ENCODE measurements at places on chromosomes 4 and X.
A peak's percentile ranks its signal among the peaks of the same experiment; 100 is the strongest.

DNA sequence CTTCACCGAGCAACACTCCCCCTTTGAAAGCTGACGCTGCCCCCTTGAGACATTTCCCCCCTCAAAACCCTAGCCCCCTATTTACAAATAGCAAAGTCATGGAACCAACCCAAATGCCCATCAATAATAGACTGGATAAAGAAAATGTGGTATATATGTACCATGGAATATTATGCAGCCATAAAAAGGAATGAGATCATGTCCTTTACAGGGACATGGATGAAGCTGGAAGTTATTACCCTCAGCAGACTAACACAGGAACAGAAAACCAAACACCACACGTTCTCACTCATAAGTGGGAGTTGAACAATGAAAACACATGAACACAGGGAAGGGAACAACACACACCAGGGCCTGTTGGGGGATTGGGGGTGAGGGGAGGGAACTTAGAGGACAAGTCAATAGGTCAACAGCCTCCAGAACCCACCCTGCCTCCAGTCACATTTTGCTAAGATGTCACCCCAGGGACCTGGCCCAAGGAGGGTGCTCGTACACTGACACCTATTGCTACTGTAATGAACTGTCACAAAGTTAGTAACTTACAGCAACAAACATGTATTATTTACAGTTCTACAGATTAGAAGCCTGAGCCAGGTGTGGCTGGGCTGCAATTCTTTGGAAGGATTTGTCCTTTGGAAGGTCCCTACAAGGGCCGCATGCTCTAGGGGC is 20.6 kb downstream of the SCD5 start:
- DNase-seq = no peak

DNA sequence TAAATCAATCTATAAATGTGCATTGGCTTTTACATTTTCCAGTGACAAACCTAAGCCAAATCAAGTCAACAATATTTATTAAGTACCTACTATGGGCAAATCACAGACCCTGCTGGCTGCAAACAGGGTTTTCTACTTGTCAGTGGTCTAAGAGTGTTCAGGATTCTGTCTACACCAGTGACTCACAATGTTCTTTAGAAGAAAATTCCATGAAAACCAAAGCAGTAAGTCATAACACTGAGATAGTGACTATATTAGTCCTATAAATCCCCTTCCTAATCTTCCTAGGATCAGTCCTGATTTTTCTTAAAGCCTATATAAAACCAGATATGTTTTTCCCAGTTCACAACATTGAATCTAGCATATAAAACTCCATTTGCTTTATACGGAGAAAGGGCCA is 69.7 kb downstream of the PPP3CA start:
- DNase-seq = peak; percentile 34

DNA sequence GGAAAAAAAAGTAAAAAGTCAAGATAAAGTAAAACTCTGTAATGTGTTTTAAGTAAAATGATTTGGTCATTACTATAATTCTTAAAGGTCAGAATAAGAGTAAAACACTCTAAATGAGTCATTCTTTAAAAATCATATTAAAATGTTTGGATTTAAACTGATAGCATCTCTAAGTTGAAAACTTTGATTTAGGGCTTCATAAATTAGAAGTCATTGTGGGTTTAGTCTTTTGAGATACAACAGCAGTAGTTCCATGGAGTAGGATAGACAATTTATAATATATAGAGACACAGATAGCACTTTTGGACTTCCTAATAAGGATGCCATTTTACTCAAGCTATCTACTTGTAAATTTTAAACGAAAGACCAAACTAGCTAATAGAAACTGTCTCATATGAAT is 77.1 kb upstream of the PABPC4L start:
- DNase-seq = peak; percentile 56

- no peak for DNase-seq
These were observed 566.2 kb downstream of the MID1IP1 start for GRCh38 chrX:39367416-39367815.

GRCh38 chrX:143437439-143437838 is 79.8 kb downstream of the SPANXN3 start:
- no peak for DNase-seq

DNA sequence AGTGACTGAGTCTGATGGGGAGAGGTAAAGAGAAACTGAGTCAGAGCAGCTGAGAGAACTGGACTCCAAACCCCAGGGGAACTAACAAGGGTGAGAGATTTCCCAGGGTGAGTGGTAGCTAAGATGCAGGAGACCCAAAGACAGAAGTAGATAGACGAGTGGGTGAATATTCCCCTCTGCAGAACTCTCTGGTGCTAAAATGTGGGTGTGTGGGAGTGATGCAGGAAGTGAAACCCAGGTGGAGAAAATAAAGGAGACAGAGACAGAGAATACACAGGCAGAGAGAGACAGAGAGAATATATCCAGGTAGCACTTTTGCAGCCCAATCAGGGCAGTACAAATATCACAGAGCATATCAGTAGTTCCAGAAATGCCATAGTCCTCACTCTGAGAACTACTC is 212.5 kb upstream of the ZIC3 start:
- DNase-seq = no peak

- no peak for DNase-seq
These were observed 77.5 kb upstream of the SMARCA5 start for GRCh38 chr4:143435955-143436354.

GRCh38 chrX:119398974-119399771 is at the start of gene SLC25A43:
Gene SLC25A43, plus strand, starts transcription at chrX:119399336. Its CDS starts 68 bp downstream, at chrX:119399404.
- peak; percentile 43 for DNase-seq

- peak; percentile 38 for DNase-seq
These were observed 223.9 kb upstream of the EPHA5 start for GRCh38 chr4:65893957-65894755.

DNA sequence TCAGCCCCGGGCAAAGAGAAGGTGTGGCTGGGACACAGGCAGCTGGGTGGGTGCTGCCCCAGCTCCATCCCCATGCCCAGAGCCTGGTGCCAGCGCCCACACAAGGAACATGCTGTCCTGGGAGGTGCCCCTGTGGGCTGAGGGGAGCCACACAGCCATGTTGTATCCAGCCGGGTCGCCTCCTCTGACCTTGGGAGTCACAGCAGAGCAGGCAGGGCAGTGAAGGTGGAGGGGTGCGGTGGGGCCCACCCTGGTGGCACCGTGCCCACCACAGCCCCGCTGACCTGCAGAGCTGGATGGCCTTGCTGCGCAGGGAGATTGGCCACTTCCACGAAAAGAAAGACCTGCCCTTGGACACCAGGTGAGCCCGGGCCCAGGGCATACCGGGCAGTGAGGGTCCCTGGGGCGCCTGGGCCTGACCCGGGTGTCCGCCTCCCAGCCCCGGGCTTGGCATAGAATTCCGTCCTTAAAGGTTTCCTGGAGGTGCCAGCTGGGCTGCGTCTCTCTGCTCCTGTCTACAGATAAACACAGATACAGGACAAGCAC is 18.7 kb upstream of the ADD1 start:
- DNase-seq = no peak

- DNase-seq = no peak
These were observed 39.0 kb downstream of the CPLX1 start for GRCh38 chr4:786861-787300.

DNA sequence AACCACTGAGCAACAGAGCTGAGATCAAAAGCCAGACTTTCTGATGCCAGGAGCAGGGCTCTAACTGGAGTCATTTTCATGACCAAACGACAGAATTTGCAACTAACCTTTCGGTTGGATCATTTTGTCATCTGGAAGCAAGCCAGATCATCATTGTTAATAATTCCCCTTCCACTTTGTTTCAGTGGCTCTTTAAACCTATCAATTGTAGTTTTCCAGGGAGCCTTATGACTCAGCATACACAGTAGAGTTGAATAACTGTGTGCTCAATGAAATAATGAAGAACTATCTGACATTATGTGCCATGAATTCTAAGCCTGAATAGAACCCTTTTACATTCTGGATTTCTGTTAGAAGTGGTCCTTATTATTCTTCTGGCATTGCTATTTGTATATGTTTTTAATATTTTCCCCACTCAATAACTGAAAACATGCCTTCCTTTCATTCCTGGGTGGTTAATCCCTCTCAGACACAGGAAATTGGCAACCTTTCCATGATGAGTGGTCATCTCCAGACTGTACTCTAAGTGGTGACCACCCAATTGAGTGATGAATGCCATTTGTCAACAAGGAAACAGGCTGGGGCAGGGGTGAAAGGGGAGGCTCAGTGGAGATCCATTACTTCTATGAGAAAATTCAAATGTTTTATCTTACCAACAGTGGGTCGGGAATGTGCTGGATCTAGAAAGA is 431.8 kb downstream of the BCOR start:
- DNase-seq = no peak

- no peak for DNase-seq
These were observed 122.5 kb downstream of the SPATA18 start for GRCh38 chr4:52173470-52174045.

DNA sequence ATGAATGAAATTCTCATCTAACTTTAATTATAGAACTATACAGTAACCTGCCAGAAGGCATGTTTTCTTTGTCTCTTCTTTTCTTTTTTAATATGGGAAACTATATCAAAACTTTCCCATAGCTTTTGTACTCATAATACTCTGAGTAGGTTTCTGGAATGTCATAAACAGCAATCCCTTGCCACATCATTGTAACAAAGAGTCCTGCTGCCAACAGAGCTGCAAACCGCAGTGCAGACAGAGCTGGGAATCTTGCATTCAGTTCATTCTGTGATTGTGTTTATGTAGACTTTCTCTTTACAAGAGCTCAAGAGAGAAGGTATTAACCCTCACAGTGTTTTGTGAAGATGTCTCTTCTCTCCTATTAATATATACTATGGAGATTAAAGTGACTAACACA is 304.4 kb upstream of the SLIT2 start:
- DNase-seq = peak; percentile 83

DNA sequence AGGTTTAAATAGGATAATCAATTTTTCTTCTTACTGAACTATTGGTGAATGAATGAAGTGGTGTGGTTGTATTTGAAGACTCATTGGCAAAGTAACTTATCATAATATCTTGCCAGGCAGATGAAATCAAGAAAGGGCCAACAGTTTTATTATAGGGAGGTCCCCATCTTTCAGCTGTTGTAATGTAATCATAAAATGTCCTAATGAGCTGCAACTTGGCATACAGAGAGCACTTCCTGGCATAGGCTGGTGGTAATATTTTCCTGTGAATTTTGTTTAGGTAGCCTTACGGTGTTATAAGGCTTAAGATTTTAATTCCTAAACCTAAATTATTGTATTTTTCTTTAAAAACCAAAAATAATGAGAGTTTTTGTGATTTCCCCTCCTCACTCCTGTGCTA is 17.5 kb downstream of the FHIP1A start:
- DNase-seq = no peak

- no peak for DNase-seq
These were observed 42.6 kb upstream of the TADA2B start for GRCh38 chr4:7000421-7001176.

GRCh38 chr4:6916587-6917460 is 7.2 kb downstream of the TBC1D14 start:
- peak; percentile 47 for DNase-seq

DNA sequence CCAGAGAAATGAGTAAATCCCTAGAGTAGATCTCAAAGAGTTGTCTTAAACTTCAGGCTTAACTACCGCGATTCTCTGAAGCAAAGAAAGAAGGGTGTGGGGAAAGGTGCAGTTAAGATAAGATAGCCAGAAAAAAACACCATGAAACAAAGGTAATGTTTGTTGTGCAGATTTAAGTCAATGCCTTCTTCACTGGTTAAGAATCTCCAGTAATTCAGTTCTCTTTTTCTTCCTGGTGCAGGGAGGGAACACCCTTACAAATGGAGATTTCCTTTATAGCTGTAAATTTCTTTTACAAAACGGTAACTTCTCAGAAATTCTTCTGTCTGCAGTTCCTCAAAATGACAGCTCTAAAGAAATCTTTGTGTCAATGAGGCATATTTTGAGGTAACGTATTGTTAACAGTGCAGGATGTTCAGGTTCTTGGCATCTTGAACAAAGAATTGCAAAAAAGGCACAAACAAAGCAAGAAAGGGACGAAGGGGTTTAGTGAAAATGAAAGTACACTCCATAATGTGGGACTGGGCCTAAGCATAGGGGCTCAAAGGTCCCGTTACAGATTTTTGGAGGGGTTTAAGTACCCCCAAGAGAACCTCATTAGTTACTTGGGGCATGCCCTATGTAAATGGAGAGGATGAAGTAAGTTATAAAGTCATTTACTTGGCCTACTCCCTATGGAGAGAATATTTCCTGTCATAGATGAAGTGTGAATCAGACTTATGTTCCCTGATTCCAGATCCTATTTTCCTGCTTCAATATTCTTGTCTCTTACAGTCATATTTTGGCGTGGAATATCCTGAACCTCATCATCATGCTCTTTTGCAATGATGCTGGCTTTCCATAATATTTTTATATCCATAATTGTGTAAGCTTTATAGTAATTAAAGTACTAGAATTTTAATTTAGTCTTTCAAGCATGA is 492.0 kb downstream of the PCDH11X start:
- DNase-seq = no peak

GRCh38 chrX:118853596-118853995 is 30.0 kb downstream of the ZCCHC12 start:
- DNase-seq = no peak

- DNase-seq = peak; percentile 81
These were observed 35.8 kb downstream of the GPM6A start for GRCh38 chr4:175776217-175776616.

Data from M059J (cell line).